ENCODE measurements at places on chromosomes 16 and 17. TPM values are rescaled to one million over a fixed set of nuclear protein-coding genes. Genes with fewer than 3 reads are reported as not detected.

- H3K36me3 ChIP-seq, result no peaks in the 10 kb centered on the region
- peaks cover 1% of the 10 kb centered on the region for H3K4me1 ChIP-seq
- H3K27ac ChIP-seq, result no peak overlapping the region
- H3K27me3 ChIP-seq, result peaks cover 16% of the 10 kb centered on the region
- no peak overlapping the region for H3K4me3 ChIP-seq
Measured at GRCh38 chr17:65297384-65297783, 160.2 kb downstream of the RGS9 start.

The WNT3 gene
- not detected for total RNA-seq

- peaks cover 15% of the 10 kb centered on the region for H3K27me3 ChIP-seq
- no peaks in the 10 kb centered on the region for H3K36me3 ChIP-seq
- peaks cover 11% of the 10 kb centered on the region for H3K4me1 ChIP-seq
- no peak for DNase-seq
- H3K4me3 ChIP-seq, result no peak overlapping the region
Measured at GRCh38 chr17:8019665-8020650, 17.5 kb downstream of the GUCY2D start.

The PPM1E gene
- 0.05 TPM for total RNA-seq

GRCh38 chr16:68031951-68032350 lies 8.9 kb downstream of the DUS2 start:
- H3K36me3 ChIP-seq, result peaks cover 38% of the 10 kb centered on the region
- peaks cover 9% of the 10 kb centered on the region for H3K4me1 ChIP-seq
- H3K27me3 ChIP-seq, result no peaks in the 10 kb centered on the region
- H3K27ac ChIP-seq, result no peak overlapping the region

The HIC1 gene
- total RNA-seq, result 42.6 TPM

The MSLN gene
- not detected for total RNA-seq

DNA sequence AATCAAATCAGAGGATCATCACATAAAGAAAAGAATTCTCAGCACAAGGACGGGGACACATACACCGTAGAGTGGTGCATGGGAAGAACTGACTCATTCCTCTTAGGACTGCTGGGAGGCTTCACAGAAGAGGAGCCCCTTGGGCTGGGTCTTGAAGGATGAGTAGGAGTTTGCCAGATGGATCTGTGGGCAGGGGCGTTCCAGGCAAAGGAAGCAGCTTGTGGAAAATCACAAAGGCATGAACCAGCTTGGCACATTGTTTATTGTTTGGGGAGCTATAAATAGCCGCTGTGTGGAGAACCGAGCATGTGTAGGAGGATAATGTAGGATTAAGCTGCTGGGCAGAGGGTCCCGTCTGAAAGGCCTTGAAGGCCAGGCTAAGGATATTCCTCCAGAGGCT lies 5.1 kb upstream of the SLC16A11 start:
- H3K36me3 ChIP-seq, result no peaks in the 10 kb centered on the region
- no peak for DNase-seq
- no peak overlapping the region for H3K4me3 ChIP-seq
- H3K27me3 ChIP-seq, result peaks cover 6% of the 10 kb centered on the region
- H3K27ac ChIP-seq, result no peak overlapping the region

GRCh38 chr16:85137323-85138072 lies 25.2 kb upstream of the CIBAR2 start:
- no peak overlapping the region for H3K27ac ChIP-seq
- H3K4me1 ChIP-seq, result no peaks in the 10 kb centered on the region
- DNase-seq, result no peak

Measured in activated T-helper 2 cell treated with anti-CD3 and anti-CD28 coated beads, Interferon-gamma antibody, Interleukin-2, Interleukin-4, amounts not matched to agents 10 μg/mL and 5 μg/mL and 100 μg/mL, durations not matched to agents 14 hours and 24 hours and 36 hours (primary cell).